C1 segment of cervical spinal cord (tissue), 14 donors: ENCODE measurements at places on chromosomes 1 and 21.
A peak's percentile ranks its signal among the peaks of the same experiment; 100 is the strongest.

DNA sequence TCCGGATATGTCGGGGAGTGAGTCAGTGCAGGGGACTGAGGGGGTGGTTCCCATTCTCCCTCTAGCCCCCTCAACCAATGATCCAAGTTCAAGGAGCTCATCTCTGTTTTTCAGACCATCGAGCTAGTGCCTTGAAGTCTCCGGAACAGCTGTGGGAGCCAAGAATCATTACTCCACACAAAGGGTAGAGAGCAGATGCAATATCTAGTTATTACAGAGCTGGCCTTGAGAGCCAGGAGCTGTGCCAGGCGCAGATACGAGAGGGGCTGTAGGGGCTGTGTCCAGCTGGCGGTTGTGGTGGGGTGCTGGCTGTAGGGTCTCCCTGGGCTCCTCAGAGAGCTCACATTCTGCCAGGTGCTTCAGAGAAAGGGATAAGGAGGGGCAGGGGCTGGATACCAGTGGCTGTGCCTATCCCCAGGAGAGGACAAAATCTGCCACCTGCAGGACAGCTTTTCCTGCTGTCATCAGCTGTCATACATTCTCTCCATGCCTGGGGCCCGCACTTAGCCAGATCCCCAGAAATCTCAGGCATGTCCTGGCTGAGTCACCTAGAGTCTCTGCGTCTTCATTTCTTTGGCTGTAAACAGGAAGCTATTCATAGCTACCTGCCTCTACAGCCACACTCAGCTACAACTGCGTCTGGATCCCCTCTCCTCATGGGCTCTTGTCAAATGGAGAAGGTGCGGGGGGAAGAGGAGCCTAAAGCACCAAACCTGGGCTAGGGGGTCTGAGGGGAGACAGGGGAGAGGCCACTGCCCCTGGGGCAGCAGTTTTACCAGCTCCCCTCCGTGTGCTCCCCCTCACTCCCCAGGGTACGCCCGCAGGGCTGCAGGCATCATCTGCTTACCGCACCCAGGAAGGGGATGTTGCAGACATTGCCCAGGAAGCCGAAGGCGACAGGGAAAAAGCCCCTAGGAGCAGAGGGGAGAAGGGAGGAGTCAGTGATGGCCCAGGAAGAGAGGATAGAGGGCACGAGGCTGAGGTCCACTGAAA is 2.4 kb upstream of the KISS1 start:
- DNase-seq: no peak

DNA sequence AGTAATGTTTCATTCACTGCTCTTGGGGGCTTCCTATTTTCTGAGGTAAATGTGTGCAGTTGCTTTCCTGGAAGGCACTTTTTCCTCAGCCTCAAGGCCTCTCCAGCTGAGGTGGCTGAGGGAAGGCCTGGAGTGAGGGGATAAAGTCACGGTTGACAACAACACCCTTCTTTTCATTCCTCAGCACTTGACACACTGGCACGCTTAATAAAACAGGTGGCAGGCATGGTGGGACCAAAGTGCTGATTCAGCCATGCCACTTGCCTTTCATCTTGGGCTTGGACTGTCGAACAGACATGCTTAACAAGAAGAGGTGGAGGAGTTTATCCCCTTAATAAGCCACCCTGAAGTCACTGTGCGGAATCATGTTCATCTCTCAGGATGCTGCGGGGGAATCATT is 23.6 kb upstream of the GRHL3 start:
- DNase-seq: no peak

GRCh38 chr1:27513528-27513927 is 23.6 kb upstream of the WASF2 start:
- no peak for DNase-seq

DNA sequence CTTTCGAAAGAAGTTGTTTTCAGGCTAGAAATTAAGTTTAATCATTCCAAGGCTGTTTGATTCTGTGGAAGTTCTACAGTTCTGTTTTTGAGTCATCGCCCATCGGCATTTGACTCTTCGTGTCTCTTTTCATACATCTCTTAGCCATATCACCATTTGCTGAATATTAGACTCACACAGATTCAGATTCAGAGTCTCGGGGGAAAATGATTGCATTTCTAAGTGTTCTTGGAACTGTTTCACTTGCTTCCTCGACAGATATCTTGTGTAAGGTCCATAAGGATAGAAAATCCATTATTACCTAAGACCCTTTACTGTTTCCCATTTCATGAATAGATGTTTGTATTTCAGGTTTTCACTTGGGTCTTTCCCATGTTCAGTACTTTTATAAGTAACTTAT is 237.0 kb upstream of the SGIP1 start:
- DNase-seq: no peak

DNA sequence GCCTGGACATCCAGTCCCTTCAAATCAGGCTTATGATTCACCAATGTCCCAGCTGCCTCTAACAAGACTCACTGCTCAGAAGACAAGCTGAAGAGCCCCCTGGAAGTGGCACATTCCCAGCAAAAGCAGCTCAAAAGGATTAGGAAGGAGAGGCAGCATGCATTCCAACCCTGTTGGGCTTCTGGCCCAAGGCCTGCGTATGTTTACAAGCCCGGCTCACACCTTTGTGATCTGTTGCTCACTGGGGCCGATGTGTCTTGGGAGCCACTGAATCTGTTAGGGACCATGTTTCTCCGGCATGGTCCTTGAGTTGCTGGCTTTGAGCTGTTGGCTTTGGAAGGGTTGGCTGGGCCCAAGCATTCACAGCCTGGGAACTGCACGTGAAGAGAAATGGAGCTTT is 81.2 kb upstream of the C1orf174 start:
- DNase-seq: no peak

DNA sequence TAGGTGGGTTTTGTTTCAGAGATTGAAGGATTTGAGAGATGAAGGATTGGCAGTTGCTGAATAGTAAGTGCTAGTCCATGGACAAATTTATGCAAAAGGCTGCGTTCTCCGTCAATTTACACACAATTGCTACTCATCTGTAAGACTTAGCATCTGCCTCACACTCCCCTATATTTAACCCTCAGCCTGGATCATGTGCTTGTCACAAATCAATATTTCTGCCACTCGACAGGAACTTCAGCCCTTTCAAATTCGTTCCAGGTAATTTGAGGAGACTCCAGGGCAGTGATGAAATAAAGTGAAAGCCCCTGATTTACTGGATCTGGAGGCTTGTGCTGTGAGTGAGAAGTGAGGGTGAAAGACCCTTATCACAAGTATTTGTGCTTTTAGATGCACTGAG is 105.6 kb upstream of the UBE2U start:
- DNase-seq: no peak

GRCh38 chr1:112666946-112667345 is 7.5 kb upstream of the MOV10 start:
- DNase-seq: no peak

DNA sequence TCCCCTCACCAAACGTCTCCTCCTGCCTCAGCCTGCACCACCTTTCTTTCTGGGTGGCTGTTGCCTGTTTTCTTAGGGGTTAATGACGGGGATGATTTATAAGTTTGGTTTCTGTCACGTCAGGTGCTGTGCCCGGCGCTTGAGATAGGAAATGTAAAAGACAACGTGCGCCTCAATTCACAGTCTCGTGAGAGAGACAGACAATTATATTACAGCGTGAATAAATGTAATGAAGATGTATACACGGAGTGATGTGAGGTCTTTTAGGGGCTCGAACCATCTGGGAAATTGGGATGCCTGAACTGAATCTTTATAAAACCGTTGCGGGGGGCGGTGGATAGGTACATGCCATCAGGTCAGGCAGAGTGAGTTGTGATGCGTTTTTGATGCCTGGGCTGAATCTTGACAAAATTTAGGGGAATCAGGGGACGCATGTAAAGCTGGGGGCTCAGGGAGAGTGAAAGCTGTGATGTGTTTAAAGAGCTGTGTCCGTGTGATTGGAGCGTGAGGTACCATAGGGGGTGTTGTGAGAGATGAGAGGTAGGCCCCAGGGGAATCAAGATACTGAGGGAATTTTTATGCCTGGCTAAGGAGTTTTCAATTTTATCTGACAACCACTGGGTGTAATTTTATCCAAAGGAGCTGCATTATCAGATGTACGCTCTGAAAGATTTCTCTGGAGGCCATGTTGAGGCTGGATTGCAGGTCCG is 831 bp downstream of the TIPRL start:
- peak; percentile 16 for DNase-seq

DNA sequence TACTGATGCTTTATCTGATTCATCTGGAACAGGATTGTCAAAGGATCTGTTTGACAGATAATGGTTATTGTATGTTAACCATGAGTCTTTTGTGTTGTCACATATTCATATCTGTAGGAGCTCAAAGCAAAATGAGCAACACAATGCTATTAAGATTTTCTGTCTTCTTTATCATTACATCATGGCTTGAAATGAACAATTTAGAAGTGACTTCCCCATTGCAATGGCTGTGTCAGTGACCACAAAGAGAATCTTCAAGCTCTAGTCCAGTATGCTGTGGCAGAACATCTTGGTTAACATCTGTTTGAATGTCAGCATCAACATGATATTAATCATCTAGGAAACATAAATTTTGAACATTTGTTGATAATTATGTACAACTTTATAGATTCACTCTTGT is 1148.5 kb downstream of the PLA2G4A start:
- no peak for DNase-seq

DNA sequence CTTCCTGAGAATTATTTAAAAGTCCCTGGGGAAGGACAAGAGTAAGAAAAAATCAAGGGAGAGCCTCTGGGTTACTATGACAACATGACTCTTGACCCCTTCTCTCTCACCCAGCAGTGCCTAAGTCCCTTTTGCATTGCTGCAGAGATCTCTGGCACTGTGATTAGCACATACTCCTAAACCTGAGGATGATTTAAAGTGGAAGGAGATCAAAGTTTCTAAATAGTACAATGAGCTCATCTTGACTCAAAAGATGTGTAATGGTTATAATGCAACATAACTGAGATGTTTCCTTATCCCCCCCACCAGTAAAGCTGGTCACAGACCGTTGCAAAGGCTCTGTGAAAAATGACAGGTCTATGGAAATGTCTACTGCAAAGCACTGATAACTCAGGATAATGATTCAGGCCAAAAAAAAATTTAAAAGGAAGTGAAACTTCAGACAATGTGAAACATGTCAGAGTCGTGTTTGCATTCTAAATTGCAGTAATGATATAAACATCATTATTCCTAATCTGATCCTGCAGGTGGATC is 519.2 kb downstream of the KIF26B start:
- DNase-seq: no peak
